ENCODE measurements at places on chromosomes 6 and 20. TPM values are rescaled to one million over a fixed set of nuclear protein-coding genes. Genes with fewer than 3 reads are reported as not detected.

Gene PROCR
- 35.9 TPM for total RNA-seq

GRCh38 chr6:122530440-122531046 is 58.9 kb upstream of the SERINC1 start:
- H3K27ac ChIP-seq: no peak overlapping the region
- no peaks in the 10 kb centered on the region for H3K4me1 ChIP-seq
- H3K4me3 ChIP-seq: no peak overlapping the region
- H3K27me3 ChIP-seq: no peaks in the 10 kb centered on the region
- H3K36me3 ChIP-seq: no peaks in the 10 kb centered on the region
- peak; percentile 34 for DNase-seq

DNA sequence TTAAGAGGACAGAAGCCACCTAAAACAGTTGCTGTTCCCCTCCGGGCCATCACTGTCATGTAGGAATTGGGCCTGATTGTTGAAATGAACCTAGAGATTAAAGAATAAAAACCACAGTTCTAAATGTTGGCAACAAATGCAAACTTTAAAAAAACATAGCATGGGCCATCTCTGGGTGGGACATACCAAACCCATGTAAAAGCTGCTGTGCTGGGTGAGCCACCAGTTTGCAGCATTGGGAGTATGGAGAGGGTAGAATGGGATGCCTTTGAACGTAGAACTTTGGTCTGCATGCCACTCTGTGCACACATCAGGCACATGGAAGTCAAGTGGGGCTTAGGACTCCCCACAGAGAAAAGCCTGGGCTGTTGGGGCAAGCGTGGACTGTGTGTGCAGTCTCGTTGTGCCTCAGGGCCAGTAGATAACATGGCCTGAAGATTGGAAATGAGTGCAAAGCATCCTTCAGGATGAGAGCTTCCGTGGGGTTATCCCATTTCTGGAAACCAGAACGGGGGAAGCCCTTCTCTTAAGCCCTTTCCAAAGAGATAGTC is 28.1 kb downstream of the EPB41L1 start:
- H3K27ac ChIP-seq: peak overlapping the region; percentile 62
- DNase-seq: peak; percentile 60
- peaks cover 6% of the 10 kb centered on the region for H3K36me3 ChIP-seq
- H3K27me3 ChIP-seq: no peaks in the 10 kb centered on the region
- H3K4me3 ChIP-seq: no peak overlapping the region

Gene SIRPD
- total RNA-seq: not detected

Gene HUS1B
- total RNA-seq: 0.72 TPM

DNA sequence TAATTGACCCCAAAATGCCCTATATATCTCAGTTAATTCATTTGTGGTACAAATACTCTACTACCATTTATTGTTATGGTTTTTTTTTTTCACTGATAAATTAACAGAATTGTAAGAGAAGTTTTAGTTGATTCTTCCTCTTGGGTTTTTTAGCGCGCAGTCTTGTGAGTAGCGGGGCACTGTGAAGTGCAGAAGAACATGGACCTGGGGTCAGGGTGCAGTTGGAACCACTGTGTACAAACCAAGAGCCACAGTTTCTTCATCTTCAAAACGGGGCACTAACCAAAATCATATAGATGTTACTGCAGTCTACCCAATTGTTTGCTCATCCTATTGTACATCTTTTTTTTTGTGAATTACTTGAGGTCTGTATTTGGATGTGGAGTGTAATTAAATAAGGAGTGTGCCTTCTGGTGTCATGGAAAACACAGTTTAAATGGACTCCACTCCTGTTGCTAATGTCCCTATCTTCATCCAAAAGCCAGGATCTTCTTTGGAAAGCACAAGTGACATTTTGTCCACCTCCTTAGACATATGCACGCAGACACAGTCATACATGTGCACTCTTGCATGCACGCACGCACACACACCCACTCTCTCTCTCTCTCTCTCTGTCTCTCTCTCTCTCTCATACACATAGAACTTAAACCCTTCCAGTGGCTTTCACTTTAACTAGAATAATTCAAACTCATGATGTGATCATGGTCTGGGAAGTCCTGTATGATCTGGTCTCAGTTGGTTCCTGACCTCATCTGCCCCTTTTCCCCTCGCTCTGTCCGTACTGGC is 51.5 kb downstream of the AFDN start:
- no peaks in the 10 kb centered on the region for H3K27me3 ChIP-seq
- H3K4me1 ChIP-seq: no peaks in the 10 kb centered on the region
- H3K36me3 ChIP-seq: no peaks in the 10 kb centered on the region
- DNase-seq: no peak

GRCh38 chr6:44646355-44646754 is 258.8 kb downstream of the CDC5L start:
- H3K27me3 ChIP-seq: no peaks in the 10 kb centered on the region
- peak overlapping the region; percentile 54 for H3K27ac ChIP-seq
- DNase-seq: peak; percentile 84
- H3K36me3 ChIP-seq: no peaks in the 10 kb centered on the region

Gene HLA-DMB
- 2.2 TPM for total RNA-seq

DNA sequence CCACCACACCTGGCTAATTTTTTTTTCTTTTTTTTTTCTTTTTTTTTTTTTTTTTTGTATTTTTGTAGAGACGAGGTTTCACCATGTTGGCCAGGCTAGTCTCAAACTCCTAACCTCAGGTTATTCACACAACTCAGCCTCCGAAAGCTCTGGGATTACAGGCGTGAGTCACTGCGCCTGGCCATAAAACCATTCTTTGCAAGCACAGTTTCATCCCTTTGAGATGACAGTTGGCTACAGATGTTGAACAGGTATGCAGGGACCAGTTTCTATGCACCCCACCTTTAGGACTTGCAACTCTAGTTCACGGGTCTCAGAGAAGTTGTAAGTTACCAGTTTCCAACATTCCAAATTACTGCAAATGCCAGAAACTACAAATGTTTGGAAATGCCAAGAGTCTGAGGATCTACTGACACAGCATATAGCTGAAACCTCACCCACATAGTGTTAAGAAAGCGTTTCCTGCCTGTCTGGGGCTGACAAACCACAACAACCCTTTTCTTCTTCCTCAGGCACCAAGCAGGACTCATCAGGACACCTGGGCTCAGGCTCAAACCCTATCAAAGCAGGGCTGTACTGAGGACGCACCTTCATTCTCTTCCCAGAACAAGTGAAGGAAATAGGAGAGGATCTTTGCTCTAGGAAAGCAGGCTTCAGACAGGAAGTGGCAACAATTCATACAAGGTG is 22.9 kb downstream of the ARHGAP18 start:
- H3K27me3 ChIP-seq: no peaks in the 10 kb centered on the region
- H3K36me3 ChIP-seq: no peaks in the 10 kb centered on the region
- no peak overlapping the region for H3K4me3 ChIP-seq
- peak; percentile 48 for DNase-seq
- peak overlapping the region; percentile 60 for H3K27ac ChIP-seq
- H3K4me1 ChIP-seq: peaks cover 58% of the 10 kb centered on the region

- no peaks in the 10 kb centered on the region for H3K27me3 ChIP-seq
- no peaks in the 10 kb centered on the region for H3K4me1 ChIP-seq
- no peak overlapping the region for H3K4me3 ChIP-seq
- no peaks in the 10 kb centered on the region for H3K36me3 ChIP-seq
- H3K27ac ChIP-seq: no peak overlapping the region
- peak; percentile 39 for DNase-seq
Observed at GRCh38 chr6:24078200-24078599, 47.8 kb upstream of the NRSN1 start.

GRCh38 chr20:8527998-8528723 is 396.1 kb downstream of the PLCB1 start:
- peaks cover 5% of the 10 kb centered on the region for H3K4me1 ChIP-seq
- H3K36me3 ChIP-seq: no peaks in the 10 kb centered on the region
- H3K4me3 ChIP-seq: no peak overlapping the region
- no peak for DNase-seq
- H3K27ac ChIP-seq: no peak overlapping the region
- no peaks in the 10 kb centered on the region for H3K27me3 ChIP-seq

Gene PDYN
- total RNA-seq: not detected

- peaks cover 99% of the 10 kb centered on the region for H3K4me1 ChIP-seq
- H3K36me3 ChIP-seq: no peaks in the 10 kb centered on the region
- no peaks in the 10 kb centered on the region for H3K27me3 ChIP-seq
- H3K4me3 ChIP-seq: peak overlapping the region; percentile 56
- DNase-seq: no peak
Observed at GRCh38 chr20:47354464-47354713, 2.1 kb downstream of the ZMYND8 start.

DNA sequence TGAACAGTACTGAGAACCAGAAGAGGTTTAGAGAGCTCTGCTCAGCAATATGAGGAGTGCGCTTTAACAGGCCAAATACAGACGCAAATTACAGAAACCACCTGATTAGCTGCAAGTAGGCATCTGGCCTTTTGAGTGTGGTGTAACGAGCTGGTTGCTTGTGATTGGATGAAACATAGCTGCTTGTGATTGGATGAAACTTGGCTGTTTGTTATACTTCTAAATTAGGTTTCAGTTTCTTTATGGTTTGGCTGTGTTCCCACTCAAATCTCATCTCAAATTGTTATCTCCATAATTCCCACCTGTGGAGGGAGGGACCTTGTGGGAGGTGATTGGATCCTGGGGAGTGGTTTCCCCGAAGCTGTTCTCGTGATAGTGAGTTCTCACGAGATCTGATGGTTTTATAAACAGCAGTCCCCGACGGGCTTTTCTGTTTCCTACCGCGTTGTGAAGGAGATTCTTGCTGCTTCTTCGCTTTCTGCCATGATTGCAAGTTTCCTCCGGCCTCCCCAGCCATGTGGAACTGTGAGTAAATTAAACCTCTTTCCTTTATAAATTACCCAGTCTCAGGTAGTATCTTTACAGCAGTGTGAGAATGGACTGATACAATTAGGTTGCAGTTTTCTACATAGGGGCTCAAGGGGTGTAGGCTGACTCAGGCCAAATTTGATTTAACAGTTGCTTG is 655.9 kb upstream of the MAN1A1 start:
- no peaks in the 10 kb centered on the region for H3K4me1 ChIP-seq
- H3K27ac ChIP-seq: no peak overlapping the region
- H3K36me3 ChIP-seq: no peaks in the 10 kb centered on the region
- no peak overlapping the region for H3K4me3 ChIP-seq

- H3K4me1 ChIP-seq: peaks cover 20% of the 10 kb centered on the region
- H3K27ac ChIP-seq: no peak overlapping the region
- no peak overlapping the region for H3K4me3 ChIP-seq
- H3K27me3 ChIP-seq: peaks cover 2% of the 10 kb centered on the region
- DNase-seq: peak; percentile 73
Observed at GRCh38 chr20:50216543-50217206, 26.0 kb downstream of the CEBPB start.

DNA sequence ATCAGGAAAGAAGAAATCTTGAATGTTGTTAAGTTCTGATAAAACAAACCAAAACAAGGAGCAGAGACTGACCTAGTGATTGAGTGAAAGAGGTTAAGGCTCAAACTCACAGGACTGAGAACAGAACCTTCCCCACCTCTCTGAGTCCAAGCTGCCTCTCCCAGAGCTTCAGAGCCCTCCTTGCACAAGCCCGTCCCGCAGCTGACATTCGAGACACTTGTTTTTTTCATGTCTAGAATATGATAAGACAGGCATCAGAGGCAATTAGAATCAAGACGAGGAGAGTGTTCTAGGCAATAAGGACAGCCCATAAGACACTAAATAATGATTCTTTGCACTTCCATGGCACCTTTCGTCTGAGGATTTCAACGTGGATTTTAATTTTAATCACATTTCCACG is 140.6 kb downstream of the PXDC1 start:
- no peak for DNase-seq
- H3K27me3 ChIP-seq: no peaks in the 10 kb centered on the region
- H3K27ac ChIP-seq: no peak overlapping the region
- H3K4me1 ChIP-seq: peaks cover 14% of the 10 kb centered on the region
- no peak overlapping the region for H3K4me3 ChIP-seq
- no peaks in the 10 kb centered on the region for H3K36me3 ChIP-seq

DNA sequence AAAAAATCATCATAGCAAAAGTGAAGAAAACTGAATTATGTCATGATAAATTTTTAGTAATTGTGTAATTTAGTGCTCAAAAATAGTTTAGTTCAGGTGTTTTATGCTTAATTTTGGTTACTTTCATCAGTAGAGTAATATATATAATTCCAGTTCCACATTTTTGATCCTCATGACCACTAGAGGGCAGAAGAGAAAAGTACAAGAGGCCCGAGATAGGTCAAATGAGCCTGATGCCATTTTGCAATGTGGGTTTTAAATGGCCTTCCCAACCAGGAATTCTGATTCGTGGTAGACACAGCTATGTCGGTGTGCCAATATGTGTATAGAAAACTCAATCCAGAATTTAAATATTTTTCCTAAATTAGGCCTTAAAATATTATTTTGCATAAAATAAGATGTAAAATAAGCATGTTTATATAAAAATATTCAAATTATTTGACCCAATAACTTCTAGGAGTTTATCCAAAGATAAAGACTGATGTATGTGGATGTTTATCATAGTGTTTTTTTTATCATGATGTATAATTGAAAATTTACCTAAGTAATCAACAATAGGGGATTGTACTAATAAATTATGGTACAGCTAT is 159.7 kb upstream of the RPS6KA2 start:
- no peaks in the 10 kb centered on the region for H3K4me1 ChIP-seq
- peak; percentile 93 for DNase-seq
- no peak overlapping the region for H3K27ac ChIP-seq
- no peak overlapping the region for H3K4me3 ChIP-seq
- H3K36me3 ChIP-seq: no peaks in the 10 kb centered on the region

DNA sequence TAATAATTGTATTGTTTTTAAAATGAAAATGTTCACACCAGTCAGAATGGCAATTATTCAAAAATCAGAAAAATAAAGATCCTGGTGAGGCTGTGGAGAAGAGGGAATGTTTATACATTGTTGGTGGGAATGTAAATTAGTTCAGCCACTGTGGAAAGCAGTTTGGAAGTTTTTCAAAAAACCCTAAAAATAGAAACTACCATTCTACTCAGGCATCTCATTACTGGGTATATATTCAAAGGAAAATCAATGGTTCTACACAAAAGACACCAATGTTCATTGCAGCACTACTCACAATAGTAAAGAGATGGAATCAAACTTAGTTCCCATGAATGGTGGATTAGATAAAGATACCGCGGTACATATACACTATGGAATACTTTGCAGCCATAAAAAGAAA is 461.5 kb upstream of the ADGRB3 start:
- H3K36me3 ChIP-seq: no peaks in the 10 kb centered on the region
- H3K4me1 ChIP-seq: no peaks in the 10 kb centered on the region
- no peaks in the 10 kb centered on the region for H3K27me3 ChIP-seq
- DNase-seq: no peak

GRCh38 chr6:129684323-129684884 is 25.6 kb downstream of the ARHGAP18 start:
- no peaks in the 10 kb centered on the region for H3K27me3 ChIP-seq
- H3K36me3 ChIP-seq: no peaks in the 10 kb centered on the region
- peak overlapping the region; percentile 68 for H3K27ac ChIP-seq
- DNase-seq: no peak

DNA sequence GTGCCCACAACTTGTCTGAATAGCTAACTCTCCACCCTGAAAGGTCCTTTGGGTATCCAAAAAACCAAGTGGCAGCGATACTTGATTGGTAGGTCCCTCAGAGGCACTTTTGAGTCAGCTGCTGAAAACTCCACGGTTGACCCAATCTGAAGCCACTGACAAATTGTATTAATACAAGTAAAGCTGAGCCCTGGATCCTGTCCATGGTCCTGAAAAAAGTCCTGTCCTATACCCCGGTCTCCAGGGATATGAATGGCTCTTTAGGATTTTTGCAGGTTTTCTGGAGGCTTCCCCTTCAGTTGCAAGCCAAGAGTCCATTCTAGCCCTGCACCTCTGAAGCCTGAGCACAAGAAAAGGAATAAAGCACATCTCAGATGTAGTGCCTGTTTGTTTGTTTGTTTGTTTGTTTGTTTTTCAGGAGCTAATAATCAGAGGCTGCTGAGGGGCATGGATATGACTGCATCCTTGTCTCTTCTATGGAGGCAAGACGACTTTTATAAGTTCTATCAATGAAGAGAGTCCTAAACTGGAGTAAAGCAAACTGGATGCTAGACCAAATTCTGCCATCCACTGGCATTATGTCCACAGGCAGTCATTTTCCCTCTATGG is 1.7 kb upstream of the SLC12A5 start:
- H3K27ac ChIP-seq: no peak overlapping the region
- peaks cover 50% of the 10 kb centered on the region for H3K27me3 ChIP-seq
- peak; percentile 96 for DNase-seq
- no peak overlapping the region for H3K4me3 ChIP-seq
